ENCODE measurements at places on chromosomes 2 and 18. TPM values are rescaled to one million over a fixed set of nuclear protein-coding genes. Genes with fewer than 3 reads are reported as not detected.

Gene RAB6C
- not detected for total RNA-seq

Gene IL1RL2
- 1.2 TPM for total RNA-seq

Gene NPHP1
- 12.2 TPM for total RNA-seq

Gene TOGARAM2
- 0.44 TPM for total RNA-seq

Gene RAB17
- total RNA-seq: 86.3 TPM
